ENCODE measurements at places on chromosomes 5 and 9.

- DNase-seq, result no peak
These were observed 5.6 kb upstream of the GPX3 start for GRCh38 chr5:151014680-151015343.

GRCh38 chr9:134318941-134319305 lies 7.3 kb upstream of the RXRA start:
- no peak for DNase-seq

DNA sequence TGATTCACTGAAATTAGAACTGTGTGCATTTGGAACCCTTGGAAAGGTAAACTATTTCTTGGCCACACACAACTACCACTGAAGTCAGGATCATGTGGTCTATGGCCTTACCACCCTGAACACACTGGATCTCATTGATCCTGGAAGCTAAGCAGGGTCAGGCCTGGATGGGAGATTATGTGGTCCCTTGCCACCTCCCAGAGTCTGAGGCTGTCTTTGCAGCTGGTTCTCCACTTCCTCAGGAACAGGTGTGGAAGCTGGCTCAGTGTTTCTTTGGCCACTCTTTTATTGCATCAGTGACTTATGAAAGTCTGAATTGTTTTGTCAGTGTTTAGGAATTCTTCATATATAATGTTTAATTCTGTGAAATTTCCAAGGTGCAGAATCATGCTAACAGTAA lies 89.2 kb downstream of the TEK start:
- no peak for DNase-seq

- DNase-seq, result no peak
These were observed 340.2 kb downstream of the ARRDC3 start for GRCh38 chr5:91042936-91043255.

GRCh38 chr9:93902780-93903655 lies 52.1 kb downstream of the BARX1 start:
- no peak for DNase-seq

GRCh38 chr5:157624144-157624543 lies 28.1 kb downstream of the SOX30 start:
- no peak for DNase-seq

DNA sequence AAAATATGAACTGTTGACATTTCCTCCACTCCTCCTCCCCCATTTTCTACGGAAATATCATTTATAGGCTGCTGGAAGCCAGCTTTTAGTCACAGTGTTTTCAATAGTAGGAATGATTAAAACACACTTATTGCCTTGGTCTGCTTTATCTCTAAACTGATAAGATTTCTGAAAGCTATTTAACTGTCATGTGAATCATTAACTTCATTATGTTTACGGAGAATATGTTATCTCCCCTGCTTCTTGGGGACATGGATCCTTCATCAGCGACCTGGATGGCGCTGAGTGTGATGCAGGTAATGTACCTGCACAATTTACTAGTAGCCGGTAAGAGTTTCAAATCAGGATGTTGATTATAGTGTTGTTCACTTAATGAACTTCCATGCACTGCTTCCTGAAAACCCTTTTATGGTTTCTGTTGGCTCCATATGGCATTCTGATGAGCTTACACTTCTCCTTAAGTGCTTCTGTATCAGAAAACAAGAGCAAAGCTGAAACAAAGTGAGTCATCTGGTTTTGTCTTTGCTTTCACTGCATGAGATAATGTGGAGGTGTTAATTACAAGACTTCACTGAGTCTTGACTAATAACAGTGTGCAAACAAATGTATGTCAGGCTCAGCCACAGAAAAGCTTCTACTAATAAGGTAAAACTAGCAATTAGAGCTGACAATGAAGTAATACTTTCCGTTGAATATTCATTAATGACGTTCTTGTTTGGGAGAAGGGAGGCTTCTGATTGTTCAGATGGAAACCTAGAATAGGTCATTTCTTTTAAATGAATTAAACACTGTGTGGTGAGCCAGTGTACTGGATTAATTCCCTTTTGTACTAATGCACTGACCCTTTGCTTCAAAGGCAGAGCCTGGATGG lies 162.4 kb upstream of the ZNF608 start:
- no peak for DNase-seq

DNA sequence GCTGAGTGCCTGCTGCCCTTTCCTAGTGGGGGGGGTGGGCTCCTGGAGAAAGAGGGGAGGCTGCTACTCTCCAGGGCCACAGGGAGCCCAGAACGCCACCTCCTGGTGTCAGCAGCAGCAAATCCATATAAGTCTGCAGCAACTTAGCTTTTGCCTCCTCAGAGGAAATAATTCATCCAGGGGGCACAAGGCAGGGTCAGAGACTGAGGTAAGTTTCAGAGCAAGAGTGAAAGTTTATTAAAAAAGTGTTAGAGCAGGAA lies 4.0 kb upstream of the CLPTM1L start:
- DNase-seq, result no peak

GRCh38 chr9:101579711-101580545 lies 14.8 kb downstream of the PPP3R2 start:
- no peak for DNase-seq

DNA sequence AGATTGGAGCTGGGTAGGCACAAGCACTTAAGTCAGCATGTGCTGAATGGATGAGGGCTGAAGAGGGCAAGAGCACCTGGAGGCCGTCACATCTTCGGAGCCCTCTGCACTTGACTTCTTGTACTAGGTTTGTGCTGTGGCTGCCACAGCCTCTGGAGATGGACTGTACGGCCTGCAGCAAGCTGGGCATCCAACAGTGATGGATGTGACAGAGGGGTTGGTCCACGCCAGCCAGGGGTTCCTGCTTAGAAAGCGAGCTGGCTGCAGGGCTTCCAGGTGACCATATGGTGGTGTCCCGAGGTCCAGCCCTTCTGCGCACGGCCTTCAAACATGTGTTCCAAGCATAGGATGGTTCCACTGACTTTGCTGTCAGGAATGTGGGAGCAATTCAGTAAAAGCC lies 65.1 kb upstream of the PHYKPL start:
- no peak for DNase-seq

DNA sequence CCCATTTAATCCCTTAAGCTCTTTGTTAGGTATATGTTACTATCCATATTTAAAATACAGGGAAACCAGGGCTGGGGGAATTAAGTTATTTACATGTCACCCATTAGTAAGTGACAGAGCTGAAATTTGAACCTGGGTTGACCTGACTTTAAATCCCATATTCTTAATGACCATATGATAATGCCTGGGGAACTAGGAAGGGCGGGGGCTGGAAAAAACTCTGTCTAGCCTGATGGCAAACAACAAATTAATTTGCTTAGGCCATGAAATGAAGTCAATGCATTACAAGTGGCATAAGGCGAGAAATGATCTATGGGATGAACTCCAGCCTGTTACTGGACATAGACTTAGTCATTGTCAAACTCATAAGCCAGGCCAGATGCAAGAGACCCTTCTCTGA lies 325.7 kb upstream of the WWC1 start:
- no peak for DNase-seq

- DNase-seq, result peak; percentile 51
These were observed 132.2 kb downstream of the FBXO4 start for GRCh38 chr5:42057254-42057690.

- DNase-seq, result no peak
These were observed 417.7 kb upstream of the PTGER4 start for GRCh38 chr5:40261984-40262383.

DNA sequence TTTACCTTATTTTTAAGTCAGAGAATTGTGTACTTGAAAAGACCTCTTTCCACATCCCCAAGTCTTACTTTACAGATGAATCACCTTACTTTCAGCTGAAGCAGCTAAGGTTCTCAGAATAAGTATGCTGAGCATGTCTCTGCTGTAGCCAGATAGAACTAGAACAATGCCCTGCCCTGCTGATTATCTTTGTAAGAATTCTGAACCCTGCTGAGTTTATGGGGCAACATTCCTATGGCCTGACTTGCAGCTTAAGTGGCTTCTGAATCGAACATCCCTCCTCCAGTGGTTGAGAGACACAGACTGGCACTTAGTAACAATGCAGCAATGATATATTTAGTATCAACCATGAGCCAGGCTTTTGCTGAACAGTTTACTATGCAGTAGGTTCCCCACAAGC lies 592.0 kb upstream of the WWC1 start:
- no peak for DNase-seq

- no peak for DNase-seq
These were observed 242.6 kb downstream of the RAB3C start for GRCh38 chr5:58825441-58825840.

- no peak for DNase-seq
These were observed 376.2 kb downstream of the CDH10 start for GRCh38 chr5:24268482-24269056.

GRCh38 chr5:136396886-136397285 lies 31.5 kb upstream of the TRPC7 start:
- no peak for DNase-seq

GRCh38 chr9:131418143-131419025 lies 24.5 kb downstream of the PRRC2B start:
- DNase-seq, result no peak

GRCh38 chr5:122844136-122844909 lies 1.1 kb upstream of the SNX24 start:
- DNase-seq, result peak; percentile 8

- no peak for DNase-seq
These were observed 182.2 kb downstream of the MCTP1 start for GRCh38 chr5:95102687-95103086.

- no peak for DNase-seq
These were observed 297.6 kb downstream of the NTRK2 start for GRCh38 chr9:84966876-84967830.

DNA sequence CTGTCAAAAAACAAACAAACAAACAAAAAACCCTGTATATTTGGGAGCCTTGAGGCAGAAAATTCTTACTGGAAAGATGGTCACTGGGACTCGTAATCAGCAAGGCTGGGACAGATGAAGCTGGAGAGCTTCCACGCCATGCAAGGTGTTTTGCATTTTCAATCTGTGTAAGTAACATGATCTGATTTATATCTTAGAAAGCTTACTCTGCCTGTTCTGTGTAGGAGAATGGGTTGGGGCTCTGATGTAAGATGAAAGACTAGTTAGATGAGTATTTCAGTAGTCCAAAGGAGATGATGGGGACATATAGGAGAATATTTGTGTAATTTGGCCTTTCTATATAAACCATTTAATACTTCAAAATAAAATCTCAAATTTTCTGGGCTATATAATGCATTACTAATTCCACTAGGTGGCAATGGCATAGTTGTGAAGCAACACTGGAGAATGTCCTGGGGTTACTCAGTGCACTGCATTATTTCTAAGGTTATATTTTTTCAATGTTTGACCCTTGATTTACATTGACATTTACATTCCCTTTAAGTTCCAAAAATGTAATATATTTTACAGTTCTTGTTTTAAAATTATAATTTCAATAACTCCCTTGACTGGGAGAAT lies 21.9 kb upstream of the FSD1L start:
- no peak for DNase-seq

DNA sequence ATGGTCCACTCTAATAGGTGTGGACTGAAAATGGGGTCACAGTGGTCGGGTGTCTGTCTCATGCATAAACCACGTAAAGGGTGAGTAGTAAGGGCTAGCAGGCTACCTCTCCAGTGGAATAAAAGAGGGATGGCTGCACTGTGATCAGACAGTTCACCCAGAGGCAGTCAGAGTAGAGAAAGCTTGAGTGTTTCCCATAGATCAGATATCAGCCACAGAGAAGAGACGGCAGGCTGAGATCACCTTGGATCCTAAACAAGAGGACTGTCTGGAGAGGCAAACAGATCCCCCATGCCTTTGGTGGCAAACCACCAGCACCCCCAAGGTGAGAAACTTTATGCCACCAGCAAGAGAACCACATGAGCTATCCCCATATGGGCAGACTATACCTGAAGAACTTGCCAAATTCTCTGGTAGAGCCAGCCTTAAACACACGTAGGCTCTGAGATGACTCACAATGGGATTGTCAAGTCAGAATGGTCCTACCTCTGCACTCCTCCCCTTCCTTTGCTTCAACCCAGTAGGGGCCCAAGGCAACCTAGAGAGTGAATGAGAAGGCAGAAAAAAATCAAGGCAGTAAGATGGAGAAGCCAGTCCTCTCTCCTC lies 205.2 kb upstream of the MAP3K1 start:
- DNase-seq, result peak; percentile 44

DNA sequence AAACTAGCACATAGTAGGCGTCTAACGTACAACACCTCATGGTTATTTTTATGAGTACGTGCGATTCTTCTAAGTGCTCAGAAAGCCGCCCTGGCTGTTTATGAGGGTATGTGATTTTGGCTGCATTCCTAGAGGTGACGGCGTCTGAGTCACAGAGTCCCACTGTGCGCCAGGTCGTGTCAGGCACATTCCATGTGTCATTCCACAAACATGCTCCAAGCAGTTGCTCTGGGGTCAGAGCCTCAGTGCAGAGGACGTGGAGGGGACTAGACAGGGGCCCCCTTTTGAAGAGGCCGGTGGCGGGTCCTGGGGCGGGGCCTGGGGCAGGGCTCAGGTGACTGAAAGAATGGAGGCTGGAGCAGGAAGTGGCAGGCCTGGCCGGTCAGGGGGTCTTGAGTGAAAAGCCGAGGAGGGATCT lies 51.9 kb downstream of the NEK6 start:
- DNase-seq, result no peak

- DNase-seq, result no peak
These were observed 410.1 kb downstream of the MAT2B start for GRCh38 chr5:163915481-163915961.

GRCh38 chr5:12023614-12024241 lies 119.5 kb upstream of the CTNND2 start:
- DNase-seq, result peak; percentile 3

DNA sequence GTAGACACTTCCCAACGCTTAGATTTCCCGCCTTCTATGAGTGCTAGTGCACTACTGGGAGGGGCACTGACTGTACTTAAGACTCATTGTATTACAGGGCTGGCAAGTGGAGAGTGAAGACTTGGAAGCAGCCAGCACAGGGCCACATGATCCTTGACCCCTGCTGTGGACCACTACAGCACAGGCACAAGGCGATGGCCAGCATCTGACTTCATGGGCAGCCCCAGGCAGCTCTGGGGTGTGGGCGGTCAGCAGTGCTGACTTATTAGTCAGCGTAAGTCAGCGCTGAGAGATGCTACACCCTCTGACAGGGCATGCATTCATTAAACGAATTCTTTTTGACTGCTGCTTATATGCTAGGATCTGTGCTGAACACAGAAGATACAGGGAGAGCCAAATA lies 9.3 kb downstream of the SLC46A2 start:
- DNase-seq, result no peak

- no peak for DNase-seq
These were observed 79.4 kb downstream of the AMBP start for GRCh38 chr9:113998525-113999255.

- DNase-seq, result no peak
These were observed 114.9 kb upstream of the TRIM32 start for GRCh38 chr9:116572095-116572748.

DNA sequence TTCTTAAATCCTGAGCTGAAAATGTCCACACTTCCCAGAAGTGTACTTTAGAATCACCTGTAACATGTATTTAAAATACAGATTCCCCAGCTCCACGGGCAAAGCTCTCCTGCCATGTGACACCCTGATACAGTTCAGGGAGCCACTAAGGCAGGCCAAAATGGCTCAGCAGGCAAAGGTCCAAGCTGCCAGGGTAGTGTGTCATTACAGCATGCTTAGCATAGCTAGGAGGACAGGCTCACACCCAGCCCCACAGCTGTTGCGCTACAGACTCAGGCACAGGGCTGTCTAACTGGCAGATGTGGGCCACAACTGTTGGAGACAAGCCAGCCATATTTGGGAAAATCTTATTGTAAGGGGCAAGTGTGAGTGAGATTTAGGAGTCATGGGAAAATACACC lies 73.0 kb downstream of the C9orf85 start:
- no peak for DNase-seq

- DNase-seq, result no peak
These were observed 296.5 kb upstream of the ITGA1 start for GRCh38 chr5:52491071-52491787.

- DNase-seq, result no peak
These were observed 53.5 kb downstream of the PLK2 start for GRCh38 chr5:58406394-58406793.
